ENCODE measurements at places on chromosomes 12 and 14.

GRCh38 chr14:75283162-75283832, 4.7 kb downstream of the FOS start:
- no peak for DNase-seq

GRCh38 chr12:24111086-24111485, 161.6 kb upstream of the SOX5 start:
- no peak for DNase-seq

- DNase-seq: no peak
Measured at GRCh38 chr14:29743531-29743930, 184.1 kb downstream of the PRKD1 start.

DNA sequence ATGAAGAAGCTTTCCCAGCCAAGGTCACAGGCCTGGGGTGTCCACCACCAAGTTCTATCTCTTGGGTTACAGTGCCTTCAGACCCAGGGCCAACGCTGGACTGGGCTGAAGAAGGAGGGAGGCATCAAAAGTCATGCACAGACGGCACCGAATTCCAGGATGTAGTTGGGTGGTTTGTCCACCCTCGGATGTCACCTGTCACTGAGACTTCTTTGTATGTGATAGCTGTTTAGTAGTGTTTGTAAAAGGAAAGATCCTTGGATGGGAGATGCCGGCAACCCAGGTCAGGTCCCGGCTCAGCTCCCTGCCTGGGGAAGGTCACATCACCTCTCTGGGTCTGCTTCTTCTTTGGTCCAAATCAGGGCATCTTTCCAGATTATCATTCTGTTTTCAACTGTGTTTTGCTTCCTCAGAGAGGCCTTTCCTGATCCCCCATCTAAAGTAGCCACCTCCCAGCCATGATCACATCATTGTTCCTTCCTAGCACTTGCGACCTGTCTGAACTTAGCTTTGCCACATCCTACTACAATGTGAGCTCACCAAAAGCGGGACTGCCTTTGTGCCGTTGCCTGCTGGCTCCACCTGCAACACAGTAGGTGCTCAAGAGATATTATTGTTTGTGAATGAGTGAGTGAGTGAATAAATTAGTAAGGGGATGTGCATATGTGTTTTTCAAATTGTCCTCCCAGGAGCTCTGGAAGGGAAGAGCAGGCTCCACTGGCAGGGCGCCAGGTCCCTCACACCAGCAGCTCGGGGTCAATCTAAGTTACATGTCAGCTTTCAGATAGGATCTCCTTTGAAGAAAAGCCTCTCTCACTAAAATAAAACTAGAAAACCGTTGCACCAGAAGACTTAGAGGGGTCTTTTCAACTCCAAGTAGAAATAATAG, 2.1 kb downstream of the TSPAN11 start:
- DNase-seq: no peak

DNA sequence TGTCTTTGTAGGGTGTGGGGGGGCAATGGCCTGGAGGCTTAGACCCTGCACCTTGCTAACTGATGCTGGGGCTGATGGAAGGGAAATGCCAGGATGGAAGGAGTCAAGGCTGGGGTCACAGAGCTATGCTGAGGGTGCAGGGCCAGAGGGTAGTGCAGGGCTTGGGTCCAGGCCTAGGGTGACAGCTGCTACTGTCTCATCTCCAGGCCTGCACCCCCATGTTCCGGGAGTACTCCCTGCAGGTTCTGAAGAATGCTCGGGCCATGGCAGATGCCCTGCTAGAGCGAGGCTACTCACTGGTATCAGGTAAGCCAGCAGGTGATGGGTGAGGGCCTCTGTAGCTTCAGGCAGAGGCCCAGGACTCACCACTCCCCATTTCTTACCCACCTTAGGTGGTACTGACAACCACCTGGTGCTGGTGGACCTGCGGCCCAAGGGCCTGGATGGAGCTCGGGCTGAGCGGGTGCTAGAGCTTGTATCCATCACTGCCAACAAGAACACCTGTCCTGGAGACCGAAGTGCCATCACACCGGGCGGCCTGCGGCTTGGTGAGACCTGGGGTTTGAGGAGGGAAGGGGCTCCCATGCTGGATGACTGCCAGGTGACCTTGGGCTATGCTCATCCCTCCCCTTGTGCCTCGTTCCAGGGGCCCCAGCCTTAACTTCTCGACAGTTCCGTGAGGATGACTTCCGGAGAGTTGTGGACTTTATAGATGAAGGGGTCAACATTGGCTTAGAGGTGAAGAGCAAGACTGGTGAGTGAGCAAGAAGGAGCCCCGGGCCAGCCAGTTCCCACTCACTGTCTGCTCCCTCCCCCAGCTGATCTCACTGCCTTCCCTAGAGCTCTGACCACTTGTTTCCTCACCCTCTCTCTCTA, 4.1 kb downstream of the SHMT2 start:
- DNase-seq: no peak

DNA sequence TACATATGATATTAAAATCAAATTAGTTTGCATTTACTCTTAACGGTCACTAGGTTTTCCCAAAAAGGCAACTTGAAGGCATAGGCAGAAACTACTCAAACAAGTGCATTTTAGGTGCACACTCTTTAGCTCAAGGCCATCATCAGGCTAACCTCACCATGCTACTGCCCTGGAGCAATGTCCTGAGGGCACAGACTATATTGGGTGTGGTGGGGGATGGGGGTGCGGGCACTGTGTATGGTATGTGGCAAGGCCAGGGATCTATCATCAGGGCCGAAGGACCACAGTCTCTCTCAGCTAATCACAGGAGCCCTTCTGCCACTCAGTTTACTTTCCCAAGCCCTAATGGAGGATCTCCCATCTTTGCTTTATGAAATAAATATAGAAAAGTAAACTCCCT, 51.9 kb downstream of the SH2B3 start:
- DNase-seq: no peak

GRCh38 chr14:101721951-101722661, 39.4 kb upstream of the PPP2R5C start:
- DNase-seq: no peak

DNA sequence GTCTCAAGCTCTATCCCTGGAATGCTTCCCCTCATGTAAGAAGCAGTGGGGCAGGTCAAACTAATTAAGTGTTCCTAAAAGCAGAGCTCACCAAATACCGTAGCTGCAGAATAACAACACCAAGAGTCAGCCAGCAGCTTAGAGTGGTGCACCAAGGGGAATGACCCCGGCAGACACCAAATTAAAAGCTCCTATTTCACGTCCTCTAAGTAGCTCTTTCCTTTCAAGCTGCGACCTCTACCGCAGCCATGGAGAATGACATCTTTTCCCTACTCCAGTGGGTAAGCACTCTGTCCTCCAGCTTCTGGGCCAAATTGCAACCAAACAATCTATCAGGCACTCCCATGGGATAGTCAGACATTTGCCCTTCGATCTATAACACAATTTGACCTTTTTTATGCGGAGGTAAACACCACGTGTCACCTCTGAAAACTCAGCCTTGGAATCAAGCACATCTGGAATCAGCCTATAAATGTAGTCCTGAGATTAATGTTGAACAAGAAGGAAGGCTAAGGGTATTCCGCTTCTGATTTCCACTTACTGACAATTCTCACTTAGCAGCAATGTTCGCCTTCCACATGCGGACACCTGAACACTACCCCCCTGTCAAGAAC, 67.6 kb upstream of the CDKN3 start:
- DNase-seq: no peak

GRCh38 chr12:121443193-121443870, 43.4 kb downstream of the RNF34 start:
- DNase-seq: peak; percentile 58

- no peak for DNase-seq
Measured at GRCh38 chr12:23884909-23885308, 64.6 kb downstream of the SOX5 start.

GRCh38 chr12:105348561-105348960, 18.1 kb downstream of the C12orf75 start:
- DNase-seq: no peak

GRCh38 chr12:82019533-82019932, 260.4 kb upstream of the PPFIA2 start:
- no peak for DNase-seq

- DNase-seq: no peak
Measured at GRCh38 chr14:103707329-103708263, 7.7 kb downstream of the XRCC3 start.

- no peak for DNase-seq
Measured at GRCh38 chr12:176321-177181, 37.4 kb downstream of the SLC6A12 start.

- DNase-seq: no peak
Measured at GRCh38 chr14:68655911-68656316, 137.0 kb downstream of the ZFP36L1 start.

- no peak for DNase-seq
Measured at GRCh38 chr14:33566082-33566481, 384.8 kb downstream of the EGLN3 start.

GRCh38 chr12:50297996-50298395, 14.7 kb upstream of the LIMA1 start:
- DNase-seq: no peak

- no peak for DNase-seq
Measured at GRCh38 chr12:89846473-89847055, 137.9 kb upstream of the ATP2B1 start.

DNA sequence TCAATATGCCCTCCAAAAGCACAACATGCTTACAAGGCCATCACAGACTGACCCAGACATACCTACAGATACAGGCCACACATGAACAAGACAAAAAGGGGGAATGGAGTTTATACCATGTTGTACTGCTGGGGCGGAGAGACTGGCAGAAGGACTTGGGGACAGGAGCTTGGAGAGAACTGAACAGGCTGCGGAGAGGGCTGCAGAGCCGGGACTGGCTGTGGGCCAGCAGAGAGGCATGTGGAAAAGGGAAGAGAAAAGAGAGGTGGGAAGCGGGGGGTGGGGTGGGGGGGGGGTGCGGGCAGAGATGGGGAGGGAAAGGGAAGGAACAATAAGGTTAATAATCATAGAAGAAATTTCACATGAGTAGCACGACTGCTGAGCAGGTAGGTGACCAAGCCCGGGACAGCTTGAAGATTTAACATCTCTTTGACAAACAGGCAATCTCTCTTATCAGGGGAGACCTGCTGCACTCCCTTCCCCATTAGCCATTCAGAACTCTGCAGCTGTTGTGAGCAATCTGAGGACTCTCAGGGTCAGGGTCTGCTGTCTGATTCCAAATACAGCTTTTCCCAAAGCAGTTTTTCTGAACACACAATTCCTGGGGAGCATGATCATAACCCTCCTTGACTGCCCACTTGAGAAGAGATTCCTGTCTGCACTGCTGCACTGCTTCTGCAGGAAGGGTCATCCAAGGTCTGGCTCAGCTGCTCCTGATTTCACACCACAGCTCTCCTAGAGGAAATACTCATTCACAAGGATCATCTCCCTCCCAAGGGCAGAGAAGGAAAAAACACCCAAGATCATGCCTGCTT, 21.6 kb upstream of the STAC3 start:
- DNase-seq: no peak

DNA sequence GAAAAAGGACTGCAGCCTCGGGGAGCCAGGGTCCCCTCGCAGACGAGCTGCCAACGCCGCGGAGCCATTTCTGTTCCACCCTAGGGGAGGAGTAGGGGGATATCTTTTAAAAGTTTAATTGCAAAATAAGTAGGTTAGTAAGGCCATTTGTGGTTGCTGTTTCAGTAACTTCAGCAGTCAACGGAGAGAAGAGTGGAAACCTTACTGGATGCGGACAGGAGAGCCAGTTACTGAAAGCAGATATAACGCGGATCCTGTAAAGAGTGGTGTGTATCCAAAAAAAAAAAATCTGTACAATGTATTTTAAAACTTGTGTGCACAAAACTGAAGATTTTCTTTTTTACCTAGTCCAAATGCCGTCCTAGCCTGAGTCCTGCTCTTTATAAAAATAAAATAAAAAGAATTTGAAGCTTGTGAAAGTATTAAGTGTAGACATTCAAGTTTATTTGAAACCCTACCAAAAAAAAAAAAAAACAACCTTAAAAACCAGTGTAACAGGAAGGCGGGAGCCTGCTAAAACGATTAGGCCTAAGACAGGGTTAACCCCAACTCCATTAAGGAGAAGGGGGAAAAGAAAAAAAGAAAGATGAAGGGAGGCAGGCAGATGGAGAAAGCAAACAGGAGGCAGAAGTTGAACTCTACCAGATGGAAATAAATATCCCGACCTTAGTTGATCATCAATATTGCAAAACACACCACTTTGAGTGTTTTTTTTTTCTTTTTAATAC, 1.0 kb upstream of the BTG1 start:
- no peak for DNase-seq

- DNase-seq: no peak
Measured at GRCh38 chr14:61063461-61063860, 82.4 kb downstream of the SLC38A6 start.

GRCh38 chr12:114311974-114312373, 94.0 kb downstream of the TBX5 start:
- DNase-seq: no peak

DNA sequence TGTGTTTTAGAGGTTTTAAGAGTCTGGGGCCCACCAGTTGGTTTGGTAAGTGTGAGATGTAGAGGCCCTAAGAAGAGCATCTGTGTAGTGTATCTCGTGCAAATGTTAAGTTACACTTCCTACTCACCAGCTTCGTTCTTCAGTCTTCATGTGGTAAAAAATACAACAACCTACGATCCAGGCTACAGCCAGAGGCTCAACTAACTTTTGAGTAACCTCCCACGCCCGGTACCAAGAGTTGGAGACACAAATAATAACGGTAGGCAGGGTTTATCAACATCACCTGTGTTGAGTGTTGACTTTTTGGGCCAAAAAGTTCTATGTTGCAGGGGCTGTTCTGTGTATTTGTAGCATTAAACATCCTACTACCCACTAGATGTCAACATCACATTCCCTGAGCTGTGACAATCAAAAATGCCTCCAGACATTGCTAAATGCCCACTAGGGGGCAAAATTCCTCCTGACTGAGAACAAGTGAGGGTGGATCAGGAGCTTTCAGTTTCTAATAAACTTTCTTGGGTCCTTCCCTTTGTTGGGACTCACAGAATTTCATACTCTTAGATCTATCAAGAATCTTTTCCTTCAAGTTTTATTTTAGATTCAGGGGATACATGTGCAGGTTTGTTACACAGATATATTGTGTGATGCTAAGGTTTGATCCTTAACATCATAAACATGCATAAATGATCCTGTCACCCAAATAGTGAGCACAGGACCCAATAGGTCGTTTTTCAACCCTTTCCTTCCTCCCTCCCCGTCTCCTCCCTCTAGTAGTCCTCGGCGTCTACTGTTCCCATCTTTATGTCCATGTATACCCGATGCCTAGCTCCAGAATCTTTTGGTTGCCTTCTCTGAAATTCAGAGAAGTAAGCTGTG, 94.7 kb downstream of the SLC2A13 start:
- no peak for DNase-seq

- DNase-seq: no peak
Measured at GRCh38 chr14:86652526-86652925, 1122.6 kb downstream of the FLRT2 start.

GRCh38 chr12:124786061-124786964, 77.4 kb downstream of the SCARB1 start:
- DNase-seq: no peak

GRCh38 chr14:102866982-102867761, 55.3 kb upstream of the AMN start:
- no peak for DNase-seq

DNA sequence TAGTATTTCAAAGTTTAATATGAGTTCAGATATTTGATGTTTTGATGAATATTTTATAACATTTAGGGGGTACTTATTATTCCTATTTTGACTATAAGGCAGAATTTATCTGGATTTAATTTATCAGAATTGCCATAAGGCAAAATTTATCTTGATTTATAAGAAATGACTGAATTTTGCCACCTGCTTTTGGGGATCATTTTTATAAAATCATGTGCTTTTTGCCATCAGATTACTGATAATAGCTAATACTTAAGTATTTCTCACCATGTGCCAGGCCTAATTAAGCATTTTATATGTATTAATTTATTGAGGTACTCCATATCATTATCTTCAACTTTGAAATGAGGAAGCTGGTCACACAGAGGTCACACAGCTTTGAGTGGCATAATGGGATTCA, 423.7 kb downstream of the PRKD1 start:
- DNase-seq: no peak

- DNase-seq: no peak
Measured at GRCh38 chr12:120061575-120062214, 54.9 kb downstream of the RAB35 start.

All from stimulated activated CD8-positive, alpha-beta memory T cell treated with anti-CD3 and anti-CD28 coated beads, Interleukin-2, amount 100 ng/mL, for 48 hours (primary cell).